ENCODE measurements at places on chromosomes 6 and 20.

DNA sequence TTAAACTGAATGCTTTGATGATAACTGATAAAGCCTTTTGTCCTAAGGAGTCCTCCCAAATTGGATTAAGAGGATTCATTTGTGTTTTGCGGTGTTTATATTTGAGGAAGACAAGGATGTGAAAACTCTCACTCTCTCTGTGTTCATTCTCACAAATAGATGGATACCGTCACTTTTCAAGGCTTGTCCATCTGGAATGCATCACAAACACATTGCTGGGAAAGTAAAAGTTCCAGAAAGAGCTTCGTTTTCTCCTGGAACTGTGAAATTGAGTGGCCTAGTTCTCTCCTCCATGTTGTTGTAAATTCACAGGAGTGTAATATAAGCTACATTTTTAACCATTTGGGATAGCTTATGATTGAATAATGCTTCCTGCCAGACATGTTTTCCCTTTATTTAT is 581.6 kb upstream of the FLRT3 start:
- no peak for DNase-seq

DNA sequence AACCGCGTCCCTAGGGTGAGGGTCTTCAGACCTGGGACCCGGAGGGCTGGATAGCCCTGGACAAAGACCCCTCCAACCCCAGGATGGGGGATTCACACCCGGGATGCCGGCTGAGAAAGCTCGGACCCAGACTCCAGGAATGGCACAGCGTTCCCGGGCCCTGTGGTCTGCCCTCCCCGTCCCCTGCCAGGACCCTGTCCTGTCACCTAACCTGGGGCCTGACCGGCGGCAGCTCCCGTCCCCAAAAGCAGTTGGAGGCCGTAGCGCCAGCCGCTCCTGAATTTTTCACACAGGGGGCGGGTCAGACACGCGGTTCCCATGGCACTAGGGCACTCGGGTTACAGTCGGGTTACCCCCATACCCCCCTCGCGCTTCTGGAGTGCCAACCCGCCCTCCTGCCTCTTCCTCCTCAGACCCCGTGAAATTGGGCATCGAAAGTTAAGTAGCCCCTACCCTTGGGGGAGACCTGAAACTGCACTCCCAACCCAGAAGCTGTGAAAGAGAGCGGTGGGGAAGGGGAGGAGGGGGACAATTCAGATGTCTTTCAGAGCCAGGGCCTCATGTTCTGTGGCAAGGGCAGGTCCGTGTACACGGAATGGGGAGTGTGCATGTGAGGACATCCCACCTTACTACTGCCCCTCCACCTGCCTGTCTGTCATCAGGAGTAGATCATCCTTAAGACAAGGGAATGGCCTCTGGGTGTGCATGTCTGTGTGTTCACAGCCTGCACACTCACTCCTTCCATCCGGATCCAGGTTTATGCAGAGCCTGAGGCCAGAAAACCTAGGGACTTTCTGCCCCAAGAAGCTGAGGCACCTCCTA is 595 bp downstream of the REM1 start:
- DNase-seq = no peak

- DNase-seq = peak; percentile 87
Measured at GRCh38 chr20:10218536-10219451, at the start of gene SNAP25. Gene SNAP25, plus strand, starts transcription at chr20:10218830. Its CDS starts 56,662 bp downstream, at chr20:10275492.

- no peak for DNase-seq
Measured at GRCh38 chr20:57244627-57245214, 21.7 kb downstream of the BMP7 start.

DNA sequence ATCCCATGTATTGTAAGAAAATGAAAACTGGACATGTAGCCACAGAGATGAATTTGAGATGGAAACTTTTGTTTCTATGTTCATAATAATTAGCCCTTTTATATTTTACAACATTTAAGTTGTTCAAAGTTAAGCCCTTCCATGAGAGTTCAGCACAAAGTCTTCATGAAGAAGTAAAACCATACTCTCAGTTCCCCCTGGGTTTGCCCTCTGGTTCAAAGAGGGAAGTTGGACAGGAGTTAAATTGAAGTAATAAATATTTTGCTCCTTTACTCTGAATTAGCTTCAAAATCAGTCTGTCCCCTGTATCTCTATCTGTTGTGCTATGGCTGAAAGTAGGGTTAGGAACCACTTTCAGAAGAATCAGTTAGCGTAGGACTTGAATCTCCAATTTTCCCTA is 31.1 kb downstream of the PHACTR2 start:
- no peak for DNase-seq

- no peak for DNase-seq
Measured at GRCh38 chr6:71982389-71982788, 96.0 kb downstream of the RIMS1 start.

GRCh38 chr20:58625585-58625984 is 25.5 kb upstream of the STX16 start:
- no peak for DNase-seq

- no peak for DNase-seq
Measured at GRCh38 chr6:163733061-163733460, 318.5 kb downstream of the QKI start.

GRCh38 chr6:136079701-136080565 is 170.2 kb downstream of the MTFR2 start:
- DNase-seq = no peak

- no peak for DNase-seq
Measured at GRCh38 chr20:343107-343506, 3.8 kb upstream of the NRSN2 start.

- peak; percentile 16 for DNase-seq
Measured at GRCh38 chr6:29763491-29764289, 40.5 kb downstream of the HLA-F start.

- peak; percentile 70 for DNase-seq
Measured at GRCh38 chr6:106799031-106799894, 169.9 kb downstream of the QRSL1 start.

DNA sequence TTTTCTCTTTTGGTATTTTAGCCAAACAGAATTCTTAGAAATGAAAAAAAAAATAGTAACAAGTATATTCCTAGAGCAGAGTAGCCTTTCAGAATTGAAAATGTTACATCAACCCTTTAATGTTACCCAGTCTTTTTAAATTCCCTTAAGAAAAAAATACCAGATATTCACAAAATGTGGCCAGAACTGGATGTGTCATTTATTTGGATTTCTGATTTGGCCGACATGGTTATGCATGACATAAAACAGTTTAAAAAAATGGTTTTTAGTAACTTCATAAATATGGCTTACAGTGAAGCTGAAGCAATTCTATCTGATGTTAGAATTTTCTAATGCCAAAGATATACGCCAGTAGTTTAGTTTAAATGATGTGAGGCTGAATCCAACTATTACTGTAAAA is 112.0 kb downstream of the ATXN1 start:
- DNase-seq = no peak

- DNase-seq = no peak
Measured at GRCh38 chr6:89272596-89272995, 42.5 kb downstream of the GABRR2 start.

GRCh38 chr6:116528133-116528532 is 16.7 kb downstream of the CALHM5 start:
- DNase-seq = no peak

- no peak for DNase-seq
Measured at GRCh38 chr20:57468523-57469417, 56.2 kb downstream of the CTCFL start.

- no peak for DNase-seq
Measured at GRCh38 chr6:32194825-32195651, 2.6 kb upstream of the GPSM3 start.

- DNase-seq = no peak
Measured at GRCh38 chr6:101398716-101399615, 5.5 kb downstream of the GRIK2 start.

DNA sequence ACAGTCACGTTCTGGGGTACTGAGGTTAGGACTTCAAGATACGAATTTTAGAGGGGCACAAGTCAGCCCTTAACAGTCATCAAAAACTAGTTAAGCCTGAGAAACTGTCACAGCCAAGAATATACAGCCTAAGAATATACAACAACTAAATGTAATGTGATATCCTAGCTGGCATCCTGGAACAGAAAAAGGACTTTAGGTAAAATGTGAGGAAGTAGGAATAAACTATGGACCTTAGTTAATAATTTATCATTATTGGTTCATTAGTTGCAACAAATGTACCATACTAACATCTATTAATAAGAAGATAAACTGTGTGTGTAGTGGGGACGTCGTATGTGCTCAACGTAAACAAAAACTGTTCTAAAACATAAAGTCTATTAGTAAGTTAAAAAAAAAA is 1.1 kb downstream of the PNISR start:
- no peak for DNase-seq

DNA sequence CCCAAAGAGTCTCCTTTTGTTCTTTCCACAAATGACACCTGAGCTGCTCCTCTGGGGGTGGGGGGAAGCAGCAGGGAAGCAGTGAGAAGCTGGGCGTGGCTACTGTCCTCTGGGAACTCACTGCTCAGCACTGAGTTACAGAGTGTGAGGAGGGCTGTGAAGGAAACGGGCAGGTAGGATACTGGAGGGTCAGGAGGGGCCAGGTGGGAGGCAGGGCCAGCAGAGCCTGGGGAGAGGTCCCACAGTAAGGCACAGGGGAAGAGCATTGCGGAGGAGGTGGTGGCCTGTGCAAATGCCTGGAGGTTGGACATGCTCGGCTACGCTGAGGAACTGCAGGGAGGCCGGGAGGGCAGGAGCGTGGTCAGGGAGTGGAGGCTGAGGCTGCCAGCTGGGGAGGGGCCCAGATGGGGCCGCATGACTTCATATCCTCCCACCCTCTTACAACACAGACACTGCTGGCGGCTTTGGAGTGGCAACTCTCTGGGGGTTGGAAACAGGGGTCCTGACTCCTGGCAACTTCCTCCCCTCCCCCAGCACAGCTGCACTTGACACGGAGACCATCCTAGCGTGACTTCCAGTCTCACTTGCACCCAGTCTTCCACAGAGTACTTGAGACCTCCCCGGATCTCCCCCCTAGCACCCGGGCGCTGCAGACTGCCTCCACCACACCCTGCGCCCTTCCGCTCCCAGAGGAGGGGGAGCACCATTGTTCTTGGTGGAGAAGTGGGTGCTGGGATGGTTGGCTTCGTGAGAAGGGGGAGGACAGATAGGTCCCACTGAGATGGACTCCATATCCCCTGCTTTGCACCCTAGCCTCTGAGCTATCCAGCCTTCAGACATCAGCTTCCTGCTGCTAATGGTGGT is 34.2 kb downstream of the RBM38 start:
- DNase-seq = peak; percentile 71

- peak; percentile 84 for DNase-seq
Measured at GRCh38 chr6:30213957-30214656, 901 bp upstream of the TRIM26 start.

- no peak for DNase-seq
Measured at GRCh38 chr6:55319961-55320695, 7.1 kb upstream of the GFRAL start.

GRCh38 chr6:37956711-37957275 is 137.3 kb downstream of the ZFAND3 start:
- DNase-seq = no peak

DNA sequence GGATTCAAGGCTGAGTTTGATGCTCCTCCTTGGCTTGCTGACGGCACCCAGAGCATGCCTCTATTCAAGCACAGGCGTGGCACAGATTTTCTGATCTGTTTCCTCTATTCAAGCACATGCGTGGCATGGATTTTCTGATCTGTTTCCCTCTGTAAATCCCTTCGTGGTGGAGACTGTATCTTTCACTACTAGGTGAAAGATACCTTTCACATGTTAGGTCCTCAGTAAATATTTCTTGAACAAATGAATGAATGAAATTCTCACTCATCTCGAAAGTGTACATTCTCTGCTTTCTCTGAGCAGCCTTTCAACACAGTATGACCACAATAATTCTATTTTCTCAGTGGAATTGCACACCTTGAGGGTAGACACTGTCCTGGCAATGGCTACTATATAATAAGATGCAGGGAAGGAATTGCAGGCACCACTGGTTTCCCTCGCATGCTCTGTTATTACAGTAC is 72.6 kb upstream of the F13A1 start:
- DNase-seq = no peak

GRCh38 chr6:38110481-38110971 is 291.0 kb downstream of the ZFAND3 start:
- no peak for DNase-seq

- no peak for DNase-seq
Measured at GRCh38 chr6:14065350-14065749, 52.2 kb upstream of the CD83 start.

- peak; percentile 21 for DNase-seq
Measured at GRCh38 chr20:31355981-31356380, 12.4 kb upstream of the DEFB118 start.

DNA sequence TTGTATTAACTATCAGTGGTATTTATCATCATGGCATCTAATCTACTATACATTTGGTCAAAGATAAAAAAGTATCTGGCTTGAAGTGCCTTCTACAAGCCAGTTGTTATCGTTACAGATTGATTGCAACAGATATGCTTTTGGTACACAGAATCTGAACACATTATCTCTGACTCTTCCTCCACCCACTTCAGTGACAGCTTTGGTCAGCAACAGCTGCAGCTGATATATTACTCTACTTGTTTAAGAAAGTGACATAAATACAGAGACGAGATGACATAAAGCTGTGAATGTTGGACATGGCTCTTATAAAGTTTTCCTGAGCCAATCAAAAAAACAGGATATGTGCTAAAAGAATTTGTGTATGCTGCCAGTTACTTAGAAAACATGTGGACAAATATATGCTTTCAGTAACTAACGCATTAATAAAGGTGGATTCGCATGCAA is 77.6 kb downstream of the HIVEP2 start:
- no peak for DNase-seq

GRCh38 chr6:114218437-114219340 is 124.1 kb downstream of the HS3ST5 start:
- DNase-seq = no peak

DNA sequence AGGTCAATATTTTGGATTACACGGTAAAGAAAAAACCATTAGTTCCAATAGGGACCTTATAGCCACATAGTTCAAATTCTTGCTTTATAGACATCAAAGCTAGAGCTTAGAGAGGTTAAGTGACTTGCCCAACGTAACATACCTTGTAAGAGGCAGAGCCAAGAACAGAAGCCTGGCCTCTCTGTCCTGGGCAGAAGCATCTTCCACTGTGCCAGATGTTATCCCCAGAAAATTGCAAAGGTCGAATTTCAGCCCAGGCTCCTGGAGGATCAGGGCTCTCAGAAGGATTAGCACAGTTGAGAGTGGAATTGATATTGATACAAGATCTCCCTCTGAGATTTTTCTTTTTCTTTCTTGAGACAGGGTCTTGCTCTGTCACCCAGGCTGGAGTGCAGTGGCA is 6.1 kb downstream of the SMIM28 start:
- no peak for DNase-seq

DNA sequence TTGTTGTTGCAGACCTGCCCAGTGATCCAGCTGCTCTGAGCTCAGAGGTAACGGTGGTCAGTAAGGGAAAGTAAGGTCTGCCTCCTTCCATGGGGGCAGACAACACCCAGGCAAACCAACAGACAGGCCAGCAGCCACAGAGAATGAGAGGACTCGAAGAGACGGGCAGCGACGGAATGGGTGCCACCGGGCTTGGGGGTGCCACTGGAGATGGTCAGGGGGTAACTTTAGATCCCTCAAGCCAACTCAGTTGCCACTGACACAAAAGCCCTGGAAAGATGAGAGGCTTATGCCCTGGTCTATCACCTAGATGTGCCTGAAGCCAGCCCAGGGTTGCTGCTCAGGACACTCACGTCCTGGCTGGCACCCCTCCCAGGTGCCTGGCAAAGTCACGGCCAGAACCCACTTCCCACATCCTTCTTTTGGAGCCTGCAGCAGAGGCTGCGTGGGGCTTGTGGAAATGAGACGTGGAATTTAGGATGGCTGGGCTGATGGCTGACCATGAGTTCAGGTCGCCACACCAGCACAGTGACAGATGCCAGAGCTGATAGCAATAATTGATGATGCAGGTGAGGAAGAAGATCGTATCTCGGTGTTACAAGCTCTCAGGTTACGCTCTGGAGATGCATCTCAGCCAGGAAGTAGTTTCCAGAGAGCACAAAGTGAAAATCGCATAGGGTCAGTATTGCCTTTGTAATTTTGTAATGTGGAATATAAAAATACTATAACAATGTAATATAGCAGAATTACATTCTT is 209.1 kb downstream of the SYNDIG1 start:
- no peak for DNase-seq

All from urothelium cell line (cell line).